Right atrium auricular region (tissue), 2 donors: ENCODE measurements at places on chromosomes 4 and X. TPM values are rescaled to one million over a fixed set of nuclear protein-coding genes. Genes with fewer than 3 reads are reported as not detected.

GRCh38 chr4:77052352-77052751 is 23.4 kb downstream of the CCNI start:
- H3K36me3 ChIP-seq, result peaks cover 84% of the 10 kb centered on the region
- peaks cover 12% of the 10 kb centered on the region for H3K4me1 ChIP-seq
- DNase-seq, result no peak

GRCh38 chr4:105946771-105947170 is 51.5 kb downstream of the NPNT start:
- no peak for DNase-seq
- H3K27me3 ChIP-seq, result no peaks in the 10 kb centered on the region
- no peak overlapping the region for H3K4me3 ChIP-seq

UCHL1 gene
- 126 TPM for total RNA-seq

TEC gene
- total RNA-seq, result 1.1 TPM

- no peaks in the 10 kb centered on the region for H3K4me1 ChIP-seq
- H3K36me3 ChIP-seq, result no peaks in the 10 kb centered on the region
- no peak for DNase-seq
- no peak overlapping the region for H3K4me3 ChIP-seq
- H3K27ac ChIP-seq, result no peak overlapping the region
Measured at GRCh38 chrX:153778181-153778580, 2.7 kb upstream of the SRPK3 start.

- no peaks in the 10 kb centered on the region for H3K36me3 ChIP-seq
- H3K4me1 ChIP-seq, result no peaks in the 10 kb centered on the region
- no peaks in the 10 kb centered on the region for H3K27me3 ChIP-seq
- H3K4me3 ChIP-seq, result no peak overlapping the region
- DNase-seq, result no peak
Measured at GRCh38 chr4:130712038-130712437, 1616.1 kb downstream of the C4orf33 start.

- no peak overlapping the region for H3K4me3 ChIP-seq
- no peaks in the 10 kb centered on the region for H3K36me3 ChIP-seq
- DNase-seq, result no peak
- H3K27ac ChIP-seq, result no peak overlapping the region
- no peaks in the 10 kb centered on the region for H3K4me1 ChIP-seq
- no peaks in the 10 kb centered on the region for H3K27me3 ChIP-seq
Measured at GRCh38 chrX:24228596-24228995, 79.1 kb downstream of the ZFX start.

GLRB gene
- 14.5 TPM for total RNA-seq

DNA sequence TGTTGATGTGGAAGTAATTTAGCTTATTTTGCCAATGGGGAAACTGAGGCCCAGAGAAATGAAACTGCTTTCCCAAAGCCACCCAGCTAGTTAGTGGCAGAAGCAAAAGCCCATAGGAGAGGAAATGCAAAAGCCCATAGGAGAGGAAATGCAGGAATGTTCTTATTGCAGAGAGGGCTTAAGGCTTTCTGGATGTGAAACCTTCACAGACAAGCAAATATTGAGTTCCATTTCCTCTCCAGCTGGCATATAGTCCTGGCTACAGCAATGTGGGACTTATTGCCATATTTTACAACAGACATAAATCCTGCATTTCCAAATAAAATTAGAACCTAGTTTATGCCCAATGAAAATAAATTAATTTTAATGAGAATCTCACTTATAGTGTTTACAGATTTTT is 69.7 kb downstream of the TMEM154 start:
- H3K4me1 ChIP-seq, result no peaks in the 10 kb centered on the region
- no peak overlapping the region for H3K4me3 ChIP-seq
- H3K27me3 ChIP-seq, result no peaks in the 10 kb centered on the region
- no peak overlapping the region for H3K27ac ChIP-seq
- DNase-seq, result no peak

DNA sequence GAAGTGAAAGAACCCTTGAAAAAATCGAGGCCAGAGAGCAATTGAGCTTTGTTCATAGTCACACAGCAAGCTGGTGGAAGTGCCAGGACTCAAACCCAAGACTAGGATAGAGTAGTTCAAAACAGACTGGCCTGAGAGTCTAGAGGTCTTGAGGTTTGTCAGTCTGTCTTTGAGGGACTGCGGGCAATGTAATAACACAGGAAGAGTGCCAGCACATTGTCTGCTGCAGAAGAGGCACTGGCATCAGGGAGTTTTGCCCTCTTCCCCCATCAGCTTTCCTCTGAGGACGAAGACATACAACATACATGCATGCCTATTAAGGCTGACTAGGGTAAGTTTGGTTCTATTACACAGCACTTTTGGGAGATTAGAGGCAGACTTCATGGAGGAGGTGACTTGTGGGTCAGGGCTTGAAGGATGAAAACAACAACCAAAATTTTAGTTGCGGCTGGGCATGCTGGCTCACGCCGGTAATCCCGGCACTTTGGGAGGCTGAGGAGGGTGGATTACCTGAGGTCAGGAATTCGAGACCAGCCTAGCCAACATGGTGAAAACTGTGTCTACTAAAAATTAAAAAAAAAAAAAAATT is 64.1 kb upstream of the LAS1L start:
- peaks cover 40% of the 10 kb centered on the region for H3K4me1 ChIP-seq
- DNase-seq, result no peak
- H3K36me3 ChIP-seq, result no peaks in the 10 kb centered on the region
- no peak overlapping the region for H3K27ac ChIP-seq

DNA sequence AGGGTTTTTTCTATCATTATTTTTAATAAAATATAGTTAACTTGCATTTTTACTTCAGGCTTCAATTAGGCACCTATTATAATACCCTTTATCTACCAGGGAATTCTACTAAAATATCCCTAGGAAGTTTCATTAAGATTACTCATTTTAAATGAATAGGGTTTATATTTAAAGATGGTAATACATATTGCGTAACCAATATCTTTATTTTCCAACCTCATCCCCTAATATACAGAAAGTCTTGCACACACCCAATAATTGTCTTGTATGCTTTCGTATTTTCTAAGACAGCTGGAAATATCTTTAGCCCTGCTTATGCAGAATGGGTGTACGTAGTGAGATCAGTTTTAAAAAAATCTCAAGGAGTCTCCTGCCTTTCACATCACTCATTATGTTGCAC is 1186.8 kb downstream of the TECRL start:
- DNase-seq, result no peak
- H3K36me3 ChIP-seq, result no peaks in the 10 kb centered on the region
- no peak overlapping the region for H3K4me3 ChIP-seq
- no peaks in the 10 kb centered on the region for H3K4me1 ChIP-seq
- H3K27me3 ChIP-seq, result no peaks in the 10 kb centered on the region
- H3K27ac ChIP-seq, result no peak overlapping the region

DNA sequence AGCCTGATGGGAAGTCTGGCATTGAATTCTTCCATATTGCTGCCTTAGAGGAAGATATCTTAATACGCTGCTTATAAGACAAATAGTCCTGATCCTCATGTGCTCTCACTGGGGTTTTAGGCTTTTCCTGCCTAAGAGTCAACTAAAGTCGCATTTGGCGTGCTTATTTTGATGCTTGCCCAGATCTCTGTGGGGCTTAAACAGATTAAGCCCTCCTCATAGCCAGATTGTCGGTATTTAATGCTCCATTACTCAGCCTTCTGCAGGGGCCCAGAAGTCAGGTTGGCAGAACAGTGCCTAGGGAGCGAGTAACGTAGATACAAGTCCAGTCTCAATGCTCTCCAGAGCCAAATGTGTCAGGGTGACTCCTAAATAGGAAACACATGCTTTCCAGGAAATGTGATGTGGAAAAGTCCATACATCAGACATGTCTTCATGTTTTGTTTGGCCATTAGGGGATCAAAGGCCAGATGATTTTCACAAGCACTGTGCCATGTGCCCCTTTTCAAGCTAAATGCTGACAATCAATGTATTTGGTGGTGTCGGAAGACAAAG is 262.8 kb downstream of the PRDM5 start:
- H3K4me1 ChIP-seq, result no peaks in the 10 kb centered on the region
- no peak overlapping the region for H3K27ac ChIP-seq
- no peaks in the 10 kb centered on the region for H3K27me3 ChIP-seq

- H3K4me1 ChIP-seq, result no peaks in the 10 kb centered on the region
- DNase-seq, result no peak
- no peaks in the 10 kb centered on the region for H3K36me3 ChIP-seq
- H3K27ac ChIP-seq, result no peak overlapping the region
- H3K4me3 ChIP-seq, result no peak overlapping the region
Measured at GRCh38 chr4:6767386-6767747, 15.2 kb upstream of the KIAA0232 start.

DNA sequence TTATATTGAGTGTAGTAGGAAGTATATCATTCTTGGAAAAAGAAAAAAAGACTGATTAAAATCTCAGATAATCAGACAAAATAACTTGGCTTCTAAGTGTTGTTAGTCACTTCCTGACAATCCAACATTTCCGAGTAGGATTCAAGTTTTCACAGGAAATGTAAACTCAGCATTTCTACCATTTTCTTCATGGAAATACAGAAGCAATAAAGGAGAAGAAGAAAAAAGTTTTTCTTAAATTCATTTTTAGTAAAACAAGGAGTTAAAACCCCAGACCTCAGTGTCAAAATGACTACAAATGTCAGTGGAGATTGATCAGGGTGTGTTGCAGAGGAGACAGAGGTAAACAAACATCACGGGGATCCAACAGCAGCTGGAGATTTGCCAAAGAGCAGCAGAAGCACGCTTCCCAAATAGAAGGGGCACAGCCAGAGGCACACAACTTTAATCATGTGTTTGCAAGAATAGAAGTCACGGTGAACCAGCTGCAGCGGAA is 129.3 kb upstream of the FAM9B start:
- DNase-seq, result no peak
- H3K27me3 ChIP-seq, result no peaks in the 10 kb centered on the region
- H3K4me3 ChIP-seq, result no peak overlapping the region
- H3K4me1 ChIP-seq, result no peaks in the 10 kb centered on the region

ARHGAP24 gene
- 34.0 TPM for total RNA-seq

GABRG1 gene
- total RNA-seq, result not detected

- no peaks in the 10 kb centered on the region for H3K27me3 ChIP-seq
- H3K4me1 ChIP-seq, result no peaks in the 10 kb centered on the region
- no peak overlapping the region for H3K27ac ChIP-seq
- no peak overlapping the region for H3K4me3 ChIP-seq
- H3K36me3 ChIP-seq, result no peaks in the 10 kb centered on the region
Measured at GRCh38 chrX:19443869-19444526, 71.3 kb downstream of the MAP3K15 start.

UNC5C gene
- 3.8 TPM for total RNA-seq

DNA sequence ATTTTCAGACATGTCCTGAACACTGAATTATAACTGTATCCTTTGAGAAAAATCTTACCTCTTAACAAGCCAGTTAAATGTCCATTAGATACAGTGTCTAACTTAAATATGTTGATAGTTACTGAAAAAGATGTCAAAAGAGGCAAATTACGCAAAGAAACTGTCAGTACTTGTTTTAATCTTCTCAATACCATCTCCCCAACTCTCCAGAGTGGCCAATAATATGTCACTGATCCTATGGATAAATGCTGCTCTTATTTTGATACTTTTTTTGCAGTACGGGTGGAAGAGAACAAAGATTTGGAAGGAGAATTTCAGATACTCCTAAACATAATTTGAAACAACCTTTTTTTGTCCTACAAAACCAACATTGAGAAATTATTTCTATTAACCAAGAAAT is 192.7 kb downstream of the CBR4 start:
- H3K27ac ChIP-seq, result peak overlapping the region; percentile 93
- DNase-seq, result no peak
- peak overlapping the region; percentile 22 for H3K4me3 ChIP-seq
- H3K27me3 ChIP-seq, result no peaks in the 10 kb centered on the region
- H3K36me3 ChIP-seq, result no peaks in the 10 kb centered on the region

DNA sequence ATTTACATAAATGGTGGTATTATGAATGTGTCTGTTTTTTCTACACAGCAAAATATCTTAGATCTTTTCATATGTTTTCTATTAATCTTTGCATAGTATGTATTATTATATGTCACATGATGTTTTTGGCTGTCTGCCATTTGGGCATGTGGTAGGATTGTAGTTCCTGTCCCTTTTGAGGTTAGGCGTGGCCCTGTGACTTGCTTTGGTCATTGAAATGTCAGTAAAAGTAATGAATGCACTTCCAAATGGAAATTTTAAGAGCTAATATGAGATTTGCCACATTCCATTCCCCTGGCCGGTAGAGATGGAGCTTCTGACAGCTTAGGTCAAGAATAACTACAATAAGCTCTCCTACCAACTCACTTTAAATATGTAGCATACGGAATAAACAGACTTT is 45.1 kb downstream of the JADE3 start:
- no peak overlapping the region for H3K27ac ChIP-seq
- H3K4me3 ChIP-seq, result no peak overlapping the region
- no peaks in the 10 kb centered on the region for H3K27me3 ChIP-seq

- no peaks in the 10 kb centered on the region for H3K36me3 ChIP-seq
- no peak overlapping the region for H3K4me3 ChIP-seq
- H3K4me1 ChIP-seq, result no peaks in the 10 kb centered on the region
- no peaks in the 10 kb centered on the region for H3K27me3 ChIP-seq
- DNase-seq, result no peak
- H3K27ac ChIP-seq, result no peak overlapping the region
Measured at GRCh38 chr4:59966758-59967157, 1233.4 kb upstream of the ADGRL3 start.

DNA sequence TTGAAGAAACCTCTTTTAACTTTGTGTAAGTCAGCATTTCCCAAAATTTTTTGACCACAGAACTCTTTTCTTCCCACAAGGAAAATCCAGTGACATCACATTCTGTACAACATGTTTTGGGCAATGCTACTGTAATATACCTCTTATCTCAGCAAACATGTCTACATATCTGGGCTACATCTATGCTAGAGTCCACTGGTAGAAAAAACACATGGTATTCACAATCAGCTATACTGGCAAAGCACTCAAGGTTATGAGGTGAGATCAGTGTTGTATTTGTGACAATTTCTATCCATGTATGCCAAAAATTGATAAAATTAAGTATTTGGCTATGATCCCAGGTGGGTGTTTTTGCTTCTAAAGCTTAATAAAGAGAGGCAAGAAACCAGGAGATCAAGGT is 98.0 kb downstream of the ATP11C start:
- no peak overlapping the region for H3K27ac ChIP-seq
- H3K4me1 ChIP-seq, result peaks cover 19% of the 10 kb centered on the region
- no peaks in the 10 kb centered on the region for H3K27me3 ChIP-seq
- no peak overlapping the region for H3K4me3 ChIP-seq

GRCh38 chrX:46204721-46205422 is 340.3 kb downstream of the ZNF674 start:
- DNase-seq, result no peak
- no peaks in the 10 kb centered on the region for H3K4me1 ChIP-seq
- no peaks in the 10 kb centered on the region for H3K27me3 ChIP-seq

GRCh38 chr4:33883111-33883510 is 2361.2 kb downstream of the ARAP2 start:
- H3K36me3 ChIP-seq, result no peaks in the 10 kb centered on the region
- H3K27ac ChIP-seq, result no peak overlapping the region
- no peaks in the 10 kb centered on the region for H3K4me1 ChIP-seq
- H3K4me3 ChIP-seq, result no peak overlapping the region

DNA sequence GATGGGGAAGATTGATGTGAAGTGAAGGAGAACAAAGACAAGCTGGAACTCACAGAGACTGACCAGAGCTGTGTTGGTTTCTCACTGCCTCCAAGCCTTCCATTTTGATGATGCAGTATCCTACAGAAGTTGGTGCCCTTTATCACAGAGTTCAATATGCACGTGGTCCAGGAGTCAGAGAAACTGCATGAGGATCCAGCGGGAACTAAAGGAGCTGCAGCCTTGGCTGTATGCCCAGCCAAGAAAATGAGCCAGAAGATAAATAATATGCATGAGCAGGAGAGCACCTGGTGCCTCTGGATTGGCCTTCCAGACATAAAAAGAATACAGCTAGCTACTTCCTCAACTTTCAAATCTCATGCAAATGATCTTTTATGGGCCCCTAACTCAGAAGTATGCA is 44.3 kb upstream of the DCLK2 start:
- no peaks in the 10 kb centered on the region for H3K27me3 ChIP-seq
- DNase-seq, result no peak

DLG3 gene
- 34.6 TPM for total RNA-seq

UGT2B17 gene
- not detected for total RNA-seq
